ENCODE measurements at places on chromosomes 1 and 21. TPM values are rescaled to one million over a fixed set of nuclear protein-coding genes. Genes with fewer than 3 reads are reported as not detected.

GRCh38 chr1:116329524-116330341, 43.3 kb upstream of the ATP1A1 start:
- H3K4me1 ChIP-seq: peaks cover 5% of the 10 kb centered on the region
- no peak overlapping the region for H3K4me3 ChIP-seq
- no peak overlapping the region for H3K27ac ChIP-seq

DNA sequence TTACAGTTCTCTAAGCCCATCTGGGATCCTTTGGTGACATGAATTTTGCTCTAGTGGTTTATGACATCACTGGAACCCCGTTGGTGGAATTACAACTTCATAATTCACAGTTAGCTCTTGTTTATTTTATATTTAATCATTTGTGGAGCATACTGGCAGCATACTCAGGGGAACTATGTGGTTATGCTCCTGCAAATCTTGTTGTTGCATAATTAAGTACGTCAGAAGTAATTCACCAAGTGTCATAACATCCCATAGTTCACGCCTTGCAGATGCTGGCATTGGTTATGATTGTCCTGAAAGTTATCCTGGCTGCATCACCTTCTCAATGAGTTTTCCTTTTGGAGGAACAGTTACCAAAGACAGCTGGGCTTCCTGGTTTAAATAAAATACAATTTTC, 16.5 kb downstream of the PRRX1 start:
- no peaks in the 10 kb centered on the region for H3K27me3 ChIP-seq
- H3K27ac ChIP-seq: no peak overlapping the region
- H3K36me3 ChIP-seq: no peaks in the 10 kb centered on the region
- no peak overlapping the region for H3K4me3 ChIP-seq
- no peak for DNase-seq

DNA sequence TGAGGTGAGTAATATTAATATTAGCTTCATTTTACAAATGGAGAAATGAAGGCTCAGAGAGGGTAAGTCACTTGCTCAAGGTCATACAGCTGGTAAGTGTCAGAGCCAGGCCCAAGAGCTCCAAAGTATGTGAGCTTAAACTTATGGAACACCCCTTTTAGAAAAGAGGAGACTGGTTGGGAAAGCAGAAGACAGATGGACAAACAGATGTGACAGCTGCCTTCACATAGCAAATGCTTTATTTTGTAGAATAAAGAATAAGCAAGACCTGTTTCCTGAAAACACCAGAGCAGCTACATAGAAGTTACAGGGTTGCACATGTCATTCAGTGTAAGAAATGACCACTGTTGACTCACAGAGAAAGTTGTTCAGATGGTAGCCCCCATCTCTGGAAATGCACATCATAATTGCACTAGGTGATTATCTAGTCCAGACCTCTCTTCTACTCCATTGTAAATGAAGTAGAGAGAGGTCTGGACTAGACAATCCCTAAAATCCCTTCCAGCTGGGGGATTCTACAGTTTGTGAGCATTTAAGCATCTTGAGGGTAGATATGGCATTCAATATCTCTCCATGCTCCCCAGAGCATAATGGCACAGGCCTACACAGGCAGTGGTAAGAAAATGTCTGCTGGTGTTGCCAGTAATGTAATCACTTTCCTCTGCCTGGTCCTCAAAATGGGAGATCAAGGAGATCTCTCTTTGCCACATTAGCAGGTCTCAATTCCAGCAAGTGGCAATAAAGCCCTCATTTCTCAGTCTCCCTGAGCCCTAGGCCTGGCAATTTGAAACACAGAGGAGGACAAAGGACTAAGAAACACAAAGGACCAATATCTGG, 188.2 kb upstream of the FGGY start:
- H3K4me3 ChIP-seq: no peak overlapping the region
- no peaks in the 10 kb centered on the region for H3K36me3 ChIP-seq
- H3K27me3 ChIP-seq: no peaks in the 10 kb centered on the region
- no peak for DNase-seq

GRCh38 chr1:25073640-25074270, 143.7 kb upstream of the RUNX3 start:
- no peak overlapping the region for H3K27ac ChIP-seq
- H3K4me3 ChIP-seq: no peak overlapping the region
- H3K4me1 ChIP-seq: no peaks in the 10 kb centered on the region

DNA sequence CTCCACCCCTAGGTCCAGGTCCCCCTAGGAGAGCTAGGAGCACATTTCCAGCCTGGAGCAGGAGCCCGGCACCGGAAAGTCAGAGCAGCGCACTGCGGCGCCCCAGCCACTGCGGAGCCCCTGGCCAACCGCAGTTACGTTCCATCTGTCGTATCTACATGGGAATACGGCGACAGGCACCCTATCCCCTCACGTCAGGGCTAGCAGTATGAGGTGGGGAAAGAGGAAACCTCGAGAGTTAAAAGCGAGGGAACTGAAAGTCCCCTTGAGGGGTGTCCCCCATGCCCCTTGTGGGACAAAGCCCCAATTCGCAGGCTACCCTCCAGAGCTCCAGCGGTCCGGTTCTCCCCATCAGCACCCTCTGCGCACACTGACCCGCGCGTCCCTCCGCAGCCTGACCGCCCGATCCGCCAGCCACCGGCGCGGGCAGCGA, 995 bp downstream of the COLGALT2 start:
- H3K4me3 ChIP-seq: peak overlapping the region; percentile 54
- DNase-seq: peak; percentile 49
- H3K4me1 ChIP-seq: peaks cover 16% of the 10 kb centered on the region

GRCh38 chr1:29083317-29084195, 40.1 kb downstream of the TMEM200B start:
- peaks cover 1% of the 10 kb centered on the region for H3K36me3 ChIP-seq
- peak; percentile 41 for DNase-seq
- no peaks in the 10 kb centered on the region for H3K27me3 ChIP-seq
- H3K4me3 ChIP-seq: no peak overlapping the region

DNA sequence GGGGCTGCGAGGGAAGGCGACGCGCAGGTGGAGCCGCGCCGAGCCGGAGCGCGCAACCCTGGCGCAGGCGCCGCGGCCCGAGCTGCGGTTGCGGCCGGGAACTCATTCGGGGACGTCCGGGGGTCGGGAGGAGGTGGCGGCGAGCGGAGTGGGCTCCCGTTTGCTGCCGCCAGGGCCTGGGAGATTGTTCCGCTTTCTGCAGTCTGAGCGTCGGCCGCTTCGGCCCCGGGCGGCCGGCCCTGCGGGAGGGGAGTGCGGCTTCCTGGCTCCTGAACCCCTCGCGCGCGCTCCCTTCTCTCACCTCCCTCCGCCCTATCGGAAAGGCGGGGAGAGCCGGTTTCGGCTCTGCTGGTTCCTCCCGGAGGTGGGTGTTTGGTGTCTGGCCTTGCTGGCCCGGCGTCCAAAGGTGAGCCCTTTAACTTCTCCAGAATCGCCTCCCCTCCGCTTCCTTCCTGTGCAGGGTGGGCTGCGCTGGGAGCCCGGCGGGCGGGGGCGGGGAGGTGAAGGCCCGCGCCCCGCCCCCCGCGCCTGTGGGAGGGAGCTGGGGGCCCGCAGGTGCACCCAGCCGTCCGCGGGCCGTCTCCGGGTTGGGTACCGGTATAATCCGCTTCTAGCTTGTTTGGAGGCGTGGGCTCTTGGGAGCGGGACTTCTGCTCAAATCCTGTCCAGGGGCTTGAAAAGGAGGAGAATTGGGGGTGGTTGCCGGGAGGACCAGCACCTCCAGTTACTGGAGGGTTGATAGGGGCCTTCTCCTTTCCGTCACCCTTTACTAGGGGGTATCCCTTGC, 683 bp downstream of the LRRC8D start:
- H3K4me1 ChIP-seq: peaks cover 12% of the 10 kb centered on the region
- H3K36me3 ChIP-seq: no peaks in the 10 kb centered on the region
- peak overlapping the region; percentile 68 for H3K4me3 ChIP-seq

GRCh38 chr1:157944663-157945280, 48.7 kb upstream of the KIRREL1 start:
- H3K4me1 ChIP-seq: no peaks in the 10 kb centered on the region
- no peak for DNase-seq
- H3K4me3 ChIP-seq: no peak overlapping the region
- H3K27ac ChIP-seq: no peak overlapping the region
- no peaks in the 10 kb centered on the region for H3K27me3 ChIP-seq
- H3K36me3 ChIP-seq: no peaks in the 10 kb centered on the region

DNA sequence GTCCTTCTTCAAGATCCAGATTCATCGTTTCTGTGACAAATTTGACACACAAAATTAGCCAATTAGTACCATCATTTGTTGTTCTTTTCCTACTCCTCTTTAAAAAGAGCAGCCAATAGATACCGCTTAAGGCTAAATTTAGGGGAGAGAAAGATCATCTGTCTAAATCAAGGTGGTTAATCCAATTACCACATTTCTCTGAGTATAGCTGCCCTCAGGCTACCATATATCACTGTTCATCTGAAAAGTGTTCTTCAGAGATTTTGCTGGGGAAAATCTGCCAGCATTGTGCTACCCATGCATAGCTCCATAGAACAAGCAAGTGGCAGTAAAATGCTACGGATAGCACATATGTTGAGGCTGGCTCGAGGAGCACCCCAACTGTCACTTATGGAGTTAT, 110.3 kb upstream of the ESRRG start:
- DNase-seq: no peak
- H3K36me3 ChIP-seq: no peaks in the 10 kb centered on the region
- H3K4me3 ChIP-seq: no peak overlapping the region
- H3K27ac ChIP-seq: no peak overlapping the region
- no peaks in the 10 kb centered on the region for H3K4me1 ChIP-seq
- no peaks in the 10 kb centered on the region for H3K27me3 ChIP-seq

GRCh38 chr1:169368406-169368769, 393 bp downstream of the BLZF1 start:
- H3K27me3 ChIP-seq: no peaks in the 10 kb centered on the region
- no peak for DNase-seq
- peak overlapping the region; percentile 71 for H3K27ac ChIP-seq
- H3K4me1 ChIP-seq: peaks cover 8% of the 10 kb centered on the region

GRCh38 chr1:178716111-178716510, 8.9 kb upstream of the RALGPS2 start:
- no peak overlapping the region for H3K27ac ChIP-seq
- H3K4me3 ChIP-seq: no peak overlapping the region
- no peaks in the 10 kb centered on the region for H3K4me1 ChIP-seq
- DNase-seq: no peak
- no peaks in the 10 kb centered on the region for H3K27me3 ChIP-seq
- H3K36me3 ChIP-seq: no peaks in the 10 kb centered on the region

DNA sequence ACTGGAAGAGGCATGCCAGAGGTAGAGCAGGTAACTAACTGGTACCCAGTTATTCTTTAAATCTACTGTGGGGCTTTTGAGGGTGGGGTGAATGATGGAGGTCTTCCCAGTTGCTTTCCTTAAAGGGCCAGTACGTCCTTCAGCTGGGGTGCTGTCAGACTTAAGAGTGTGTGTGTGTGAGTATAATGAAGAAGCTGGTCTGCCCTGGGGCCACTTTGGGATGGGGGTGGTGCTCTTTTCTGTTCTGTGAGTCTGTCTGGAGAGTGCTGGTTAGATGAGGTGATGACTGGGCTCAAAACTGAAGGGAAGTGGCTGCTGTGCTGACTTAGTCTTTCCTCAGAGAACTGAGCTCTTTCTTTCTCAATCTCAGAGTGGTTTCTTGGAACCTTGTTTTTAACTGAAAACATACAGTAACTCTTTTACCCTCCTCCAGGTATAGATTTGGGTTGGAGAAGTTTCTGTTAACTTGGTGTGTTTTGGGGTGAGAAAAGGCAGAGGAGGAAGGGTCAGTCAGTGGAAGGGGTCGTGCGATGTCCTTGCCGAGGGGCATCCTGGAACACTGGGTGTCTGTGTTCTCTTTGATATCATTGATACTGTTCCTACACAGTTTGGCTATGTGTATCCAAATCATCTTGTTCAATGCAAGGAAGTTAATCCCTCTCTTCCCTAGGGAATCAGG, 746 bp downstream of the MACF1 start:
- no peaks in the 10 kb centered on the region for H3K36me3 ChIP-seq
- peak; percentile 76 for DNase-seq
- H3K4me1 ChIP-seq: peaks cover 16% of the 10 kb centered on the region
- H3K27me3 ChIP-seq: no peaks in the 10 kb centered on the region
- no peak overlapping the region for H3K4me3 ChIP-seq

DNA sequence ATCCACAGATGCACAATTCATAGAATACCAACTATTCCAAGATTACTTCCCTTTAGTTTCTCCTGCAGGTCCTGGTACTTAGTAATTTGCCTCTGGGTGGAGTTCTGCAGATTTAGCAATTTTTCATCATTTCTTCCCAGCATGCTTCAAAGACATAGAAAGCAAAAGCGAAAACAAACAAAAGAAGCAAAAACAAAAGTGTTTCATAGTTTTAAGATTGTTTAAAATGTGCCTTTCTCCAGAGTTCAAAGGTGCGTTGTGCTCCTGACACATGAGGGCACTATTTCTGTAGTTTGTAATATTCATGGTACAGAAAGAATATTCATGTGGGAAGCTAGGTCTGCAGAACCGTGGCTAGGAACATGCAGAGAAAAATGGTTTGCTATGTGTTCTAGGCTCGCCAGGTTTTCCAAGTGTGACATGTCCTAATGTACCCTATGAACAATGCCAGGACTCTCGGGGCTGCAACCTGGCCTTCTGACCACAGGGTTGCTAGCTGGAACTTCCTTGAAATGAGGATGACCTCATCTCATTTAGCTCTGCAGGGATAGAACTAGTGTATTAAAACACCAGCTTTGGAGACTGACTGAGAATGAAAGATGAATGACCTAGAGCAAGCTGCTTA, 30.0 kb upstream of the RCSD1 start:
- H3K4me3 ChIP-seq: no peak overlapping the region
- DNase-seq: peak; percentile 56
- no peaks in the 10 kb centered on the region for H3K36me3 ChIP-seq
- no peaks in the 10 kb centered on the region for H3K4me1 ChIP-seq
- H3K27ac ChIP-seq: no peak overlapping the region

GRCh38 chr1:185666582-185666981, 67.6 kb upstream of the HMCN1 start:
- H3K27me3 ChIP-seq: no peaks in the 10 kb centered on the region
- no peak overlapping the region for H3K4me3 ChIP-seq
- no peaks in the 10 kb centered on the region for H3K36me3 ChIP-seq
- H3K27ac ChIP-seq: no peak overlapping the region

- peak within 1 kb of the TSS; percentile 90 for H3K27ac ChIP-seq
- DNase-seq: no peak
- peaks cover 16% of the 10 kb centered on the region for H3K36me3 ChIP-seq
- peak within 1 kb of the TSS; percentile 54 for H3K4me3 ChIP-seq
- no peaks in the 10 kb centered on the region for H3K4me1 ChIP-seq
- no peaks in the 10 kb centered on the region for H3K27me3 ChIP-seq
Observed at GRCh38 chr1:155173478-155174323, at the start of gene TRIM46. TRIM46 (plus strand) TSS chr1:155173849; CDS start chr1:155173967, 118 bp downstream.

GRCh38 chr1:164644774-164645644, 86.0 kb downstream of the PBX1 start:
- no peaks in the 10 kb centered on the region for H3K27me3 ChIP-seq
- peaks cover 19% of the 10 kb centered on the region for H3K4me1 ChIP-seq
- H3K36me3 ChIP-seq: no peaks in the 10 kb centered on the region
- H3K4me3 ChIP-seq: no peak overlapping the region
- peak; percentile 49 for DNase-seq

ZNHIT6 gene
- 17.7 TPM for total RNA-seq

MPZL1 gene
- total RNA-seq: 89.9 TPM

HSD11B1 gene
- 39.5 TPM for total RNA-seq

CRYAA gene
- total RNA-seq: not detected

OLIG2 gene
- 0.18 TPM for total RNA-seq
